Stimulated activated CD4-positive, alpha-beta T cell treated with anti-CD3 and anti-CD28 coated beads, Interleukin-1b, Interleukin-23, amount 100 ng/mL, for 1 hour (primary cell): ENCODE measurements at places on chromosomes 16 and 17.

DNA sequence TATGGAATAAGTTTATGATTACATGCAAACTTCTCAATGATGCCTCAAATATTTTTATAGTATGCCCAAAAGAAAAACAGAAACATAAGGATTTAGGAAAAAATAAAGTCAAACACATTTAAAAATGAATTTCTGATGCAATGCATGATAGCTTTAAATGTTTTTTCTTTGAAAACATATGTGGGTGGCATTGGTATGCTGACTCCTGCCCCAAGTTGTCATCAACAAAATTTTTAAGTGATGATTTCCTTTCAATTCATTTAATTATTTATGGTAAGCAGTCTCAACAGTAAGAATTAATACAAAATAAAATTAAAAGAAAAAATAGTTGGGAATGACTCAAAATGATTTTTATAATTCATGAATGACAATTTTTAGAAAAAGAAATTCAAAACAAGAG, 104.9 kb downstream of the CEP112 start:
- no peak for DNase-seq

DNA sequence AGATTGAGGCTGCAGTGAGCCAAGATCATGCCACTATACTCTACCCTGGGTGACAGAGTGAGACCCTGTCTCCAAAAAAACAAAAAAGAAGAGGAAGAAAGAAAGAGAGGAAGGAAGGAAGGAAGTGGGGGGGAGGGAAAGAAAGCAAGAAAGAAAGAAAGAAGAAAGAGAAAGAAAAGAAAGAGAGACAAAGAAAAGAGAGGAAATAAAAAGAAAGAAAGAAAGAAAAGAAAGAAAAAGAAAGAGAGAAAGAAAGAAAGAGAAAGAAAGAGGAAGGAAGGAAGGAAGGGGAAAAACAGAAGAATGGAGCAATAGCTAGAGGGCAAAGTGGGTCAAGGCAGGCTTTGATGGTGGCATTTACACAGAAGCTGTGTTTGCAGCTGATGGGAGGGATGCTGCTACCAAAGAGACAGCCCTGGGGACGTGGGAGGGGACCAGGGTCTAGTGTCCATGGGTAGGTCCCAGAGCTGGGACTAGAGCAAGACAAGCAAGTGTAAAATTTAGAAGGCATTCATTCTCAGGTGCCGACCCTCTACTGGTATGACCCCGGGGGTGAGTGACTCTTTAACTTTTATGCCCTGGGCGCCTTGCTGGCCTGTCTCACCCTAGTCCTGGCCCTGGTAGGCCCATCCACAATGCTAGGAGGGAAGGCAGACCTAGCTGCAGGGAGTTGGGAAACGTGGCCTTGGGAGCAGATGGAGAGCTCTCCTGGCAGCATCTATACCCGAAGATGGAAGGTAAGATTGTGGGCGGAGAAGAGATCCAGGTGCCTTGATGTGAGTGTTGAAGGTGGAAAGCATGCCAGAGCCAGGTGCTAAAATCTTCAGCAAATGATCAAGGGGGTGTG, 2.0 kb upstream of the CES3 start:
- DNase-seq, result no peak

GRCh38 chr17:50269477-50270434, 4.5 kb upstream of the TMEM92 start:
- DNase-seq, result no peak

- no peak for DNase-seq
These were observed 214.1 kb downstream of the SEC14L1 start for GRCh38 chr17:77354670-77355455.

DNA sequence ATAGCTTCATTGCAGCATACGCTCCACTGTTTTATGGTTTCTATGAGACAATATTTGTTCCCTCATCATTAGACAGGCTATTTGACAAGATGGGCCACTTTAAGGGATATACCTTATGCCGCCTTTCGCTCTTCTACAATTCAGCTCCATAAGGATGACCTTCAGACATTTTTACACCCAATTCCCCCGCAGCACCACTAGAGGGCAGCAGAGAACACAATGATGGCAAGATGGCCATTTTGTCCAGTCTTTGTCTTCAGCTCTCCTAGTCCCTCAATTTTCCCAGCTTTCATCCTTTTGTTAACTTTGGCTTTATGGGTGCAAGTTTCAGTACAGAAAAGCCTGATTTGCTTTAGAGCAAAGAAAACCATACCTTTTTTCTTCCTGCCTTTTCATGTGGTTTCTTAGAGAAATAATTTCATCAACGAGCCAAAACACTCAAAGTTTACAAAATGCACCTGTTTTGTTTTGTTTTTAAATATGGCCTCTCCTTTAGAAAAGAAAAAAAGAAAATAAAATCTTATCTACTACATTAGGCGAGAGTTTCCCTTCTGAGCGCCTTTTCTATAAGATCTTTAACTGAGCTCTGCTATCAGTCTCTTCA, 355.3 kb downstream of the TOX3 start:
- DNase-seq, result no peak

DNA sequence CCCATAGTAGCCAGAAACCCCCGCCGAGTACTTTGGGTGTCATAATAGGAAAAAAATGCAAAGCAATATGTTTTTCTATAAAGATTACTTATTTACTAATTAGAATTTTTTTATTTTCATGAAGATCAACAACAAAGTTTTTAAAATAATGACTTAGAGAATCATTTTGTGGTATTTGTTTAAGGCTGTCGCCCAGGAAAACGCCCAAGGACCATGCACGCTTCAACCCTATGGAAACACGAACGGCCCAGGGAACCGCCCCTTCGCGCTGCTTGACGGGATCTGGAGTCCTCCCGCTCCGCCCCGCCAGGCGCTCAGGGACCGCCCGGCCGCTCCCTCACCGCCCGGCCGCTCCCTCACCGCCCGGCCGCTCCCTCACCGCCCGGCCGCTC, 408 bp upstream of the KPNA2 start:
- DNase-seq, result peak; percentile 75

DNA sequence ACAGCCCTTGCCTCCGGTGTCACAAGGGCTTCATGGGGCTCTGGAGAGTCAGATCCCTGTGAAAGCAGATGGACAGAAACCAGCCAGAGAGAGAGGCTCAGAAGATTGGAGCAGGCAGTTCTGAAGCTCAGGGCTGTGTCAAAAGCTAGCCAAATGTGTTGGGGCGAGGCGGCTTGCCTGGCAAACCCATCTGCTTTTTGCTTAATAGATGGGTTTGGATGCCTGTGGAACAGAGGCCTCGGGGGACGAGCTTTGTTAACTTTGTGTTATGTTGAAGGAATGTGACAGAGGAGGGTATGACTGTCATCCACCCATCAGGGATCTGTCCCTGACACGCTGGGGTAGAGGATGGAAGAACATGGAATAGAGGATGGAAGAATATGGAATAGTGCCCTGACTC, 21.0 kb upstream of the SLC12A3 start:
- DNase-seq, result no peak

- no peak for DNase-seq
These were observed 19.6 kb upstream of the CCL2 start for GRCh38 chr17:34235389-34236028.

GRCh38 chr17:14813649-14814370, 451.3 kb downstream of the PMP22 start:
- DNase-seq, result no peak

GRCh38 chr16:54986409-54986808, 55.7 kb downstream of the IRX5 start:
- no peak for DNase-seq

- no peak for DNase-seq
These were observed 2.7 kb downstream of the PLLP start for GRCh38 chr16:57281791-57282190.
